ENCODE measurements at places on chromosomes 2 and 18.
A peak's percentile ranks its signal among the peaks of the same experiment; 100 is the strongest.

- no peak for DNase-seq
Measured at GRCh38 chr2:96396602-96397001, 61.0 kb downstream of the NCAPH start.

- DNase-seq: no peak
Measured at GRCh38 chr2:219851801-219852481, 224.5 kb downstream of the SLC4A3 start.

- no peak for DNase-seq
Measured at GRCh38 chr2:114113518-114113917, 223.6 kb downstream of the ACTR3 start.

DNA sequence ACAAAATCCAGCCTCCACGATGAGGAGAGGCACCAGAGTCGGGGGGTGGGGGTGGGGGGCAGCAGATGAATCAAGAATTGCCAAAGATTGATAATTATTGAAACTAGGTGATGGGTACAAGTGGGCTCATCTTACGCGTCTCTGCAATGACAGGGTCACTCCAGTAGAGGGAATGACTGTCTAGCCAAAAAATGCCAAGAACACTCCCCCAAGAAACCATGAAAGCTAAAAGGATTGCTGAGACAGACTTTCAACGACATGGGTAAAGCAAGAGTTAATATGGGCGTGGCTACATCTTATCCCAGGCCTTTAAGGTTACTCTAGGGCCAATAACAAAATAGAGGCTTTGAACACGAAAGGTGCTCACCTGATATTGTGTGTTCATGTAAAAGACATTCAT lies 86.5 kb downstream of the STK39 start:
- DNase-seq: peak; percentile 68

- no peak for DNase-seq
Measured at GRCh38 chr18:10685484-10685883, 159.7 kb downstream of the NAPG start.

- no peak for DNase-seq
Measured at GRCh38 chr2:41922177-41922576, 125.6 kb upstream of the PKDCC start.

GRCh38 chr2:238187618-238188548 lies 15.6 kb downstream of the ILKAP start:
- no peak for DNase-seq

DNA sequence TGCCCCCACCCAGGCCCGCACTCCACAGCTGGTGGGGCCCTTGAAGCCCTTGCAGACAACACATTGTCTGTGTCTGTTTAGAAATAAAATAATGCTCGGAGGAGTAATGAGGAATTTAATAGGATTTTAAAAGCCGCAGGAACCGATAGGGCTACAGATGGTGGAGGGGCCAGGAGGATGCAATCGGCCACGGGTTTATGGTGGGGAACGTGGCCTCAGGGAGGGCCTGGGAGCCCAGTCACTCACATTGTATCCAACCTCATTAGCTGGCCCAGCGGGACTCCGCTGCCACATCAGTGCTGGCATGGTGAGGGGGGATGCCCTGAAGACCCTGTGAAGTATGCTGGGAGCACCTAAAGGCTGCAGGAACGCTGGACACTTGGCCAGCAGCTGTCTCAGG lies 252.0 kb downstream of the CELF4 start:
- no peak for DNase-seq

- DNase-seq: no peak
Measured at GRCh38 chr2:83665894-83666293, 793.2 kb downstream of the SUCLG1 start.

DNA sequence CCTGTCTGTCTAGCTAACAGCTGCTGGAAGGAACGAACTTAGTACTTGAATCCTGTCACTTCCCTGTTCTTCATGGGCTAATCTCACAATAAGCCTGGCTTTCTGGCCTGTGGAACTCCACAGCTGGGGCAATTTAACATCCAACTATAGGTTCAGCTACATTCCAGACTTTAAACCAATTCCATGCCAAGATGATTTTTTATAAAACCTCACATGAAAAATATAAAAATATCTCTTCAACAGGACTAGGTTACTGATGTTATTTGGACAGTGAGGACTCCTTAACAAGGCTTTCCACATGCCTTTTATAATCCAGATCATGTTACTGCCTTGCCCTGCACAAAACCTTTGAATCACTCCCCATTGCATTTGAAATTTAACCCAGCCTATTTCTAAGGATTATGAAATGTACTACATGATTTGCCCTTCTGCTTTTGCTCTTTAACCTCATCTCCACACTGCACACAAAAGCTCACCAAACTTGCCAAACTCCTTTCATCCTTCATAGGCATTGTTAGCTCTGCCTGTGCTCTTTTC lies 863.2 kb upstream of the CHAC2 start:
- no peak for DNase-seq

GRCh38 chr2:109460553-109461324 lies 153.0 kb downstream of the SEPTIN10 start:
- no peak for DNase-seq

GRCh38 chr2:118667964-118668363 lies 179.5 kb downstream of the EN1 start:
- DNase-seq: no peak

- no peak for DNase-seq
Measured at GRCh38 chr2:17910980-17911379, 32.5 kb downstream of the KCNS3 start.

DNA sequence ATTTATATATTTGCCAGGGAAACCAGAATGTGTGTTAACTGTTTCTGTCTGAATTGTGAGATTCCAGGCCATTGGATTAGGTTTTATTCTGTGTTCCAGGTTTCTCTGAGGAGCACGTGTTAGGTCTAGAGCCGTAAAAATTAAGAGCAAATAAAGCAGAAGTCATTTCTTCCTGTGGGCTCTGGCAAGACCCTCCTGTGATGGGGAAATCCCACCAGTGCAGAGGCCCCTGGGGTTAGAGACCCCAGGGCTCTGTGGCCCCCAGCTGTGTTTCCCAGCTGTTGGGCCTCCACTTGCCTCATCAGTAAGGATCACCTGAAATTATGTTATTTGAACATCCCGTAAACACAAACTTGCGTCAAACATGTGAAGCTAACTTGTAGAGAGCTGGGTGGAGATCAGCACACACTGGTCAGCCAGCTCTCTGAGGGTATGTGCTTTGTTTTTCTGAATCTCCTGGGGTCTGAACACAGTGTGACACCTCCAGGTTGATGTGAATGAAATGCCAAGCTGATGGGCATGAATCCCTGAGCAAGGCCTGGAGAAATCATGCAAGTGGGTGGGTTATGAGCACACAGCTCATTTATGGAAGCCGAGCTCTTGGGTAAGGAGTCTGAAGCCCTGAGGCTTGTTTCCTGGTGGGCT lies 50.3 kb downstream of the HK2 start:
- DNase-seq: no peak

- DNase-seq: no peak
Measured at GRCh38 chr2:110931648-110932047, 189.1 kb upstream of the BCL2L11 start.

DNA sequence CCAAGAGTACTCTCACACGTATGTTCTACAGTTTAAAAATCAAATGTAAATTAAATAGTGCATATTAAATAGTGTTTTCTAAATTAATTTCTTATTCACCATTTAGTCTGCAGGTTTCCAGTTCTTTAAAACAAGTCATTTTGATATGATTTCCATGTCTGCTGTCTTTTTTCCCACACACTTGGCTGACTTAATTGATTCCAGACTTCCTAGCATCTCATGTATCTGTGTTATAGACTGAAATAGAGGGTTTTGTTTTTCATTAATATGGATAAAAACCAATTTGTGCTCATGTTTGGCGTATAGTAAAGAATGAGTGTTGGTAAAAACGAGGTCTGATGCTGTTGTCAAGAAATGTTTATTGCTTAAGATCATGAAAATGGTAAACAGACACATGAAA lies 104.3 kb downstream of the SRBD1 start:
- no peak for DNase-seq

DNA sequence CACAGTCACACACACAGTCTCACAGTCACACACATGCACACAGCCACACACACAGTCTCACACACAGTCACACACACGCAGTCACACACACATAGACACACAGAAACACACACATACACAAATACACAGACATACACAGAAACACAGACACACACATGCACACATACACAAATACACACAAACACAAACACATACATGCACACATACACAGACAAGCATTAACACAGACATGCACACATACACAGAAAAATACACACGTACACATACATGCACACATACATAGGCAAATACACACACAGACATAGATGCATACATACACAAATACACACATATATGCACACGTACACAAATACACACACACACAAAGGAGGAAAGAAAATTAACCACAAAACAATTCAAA lies 150.5 kb downstream of the ALK start:
- no peak for DNase-seq

- DNase-seq: no peak
Measured at GRCh38 chr2:235511187-235511661, 17.4 kb downstream of the AGAP1 start.

DNA sequence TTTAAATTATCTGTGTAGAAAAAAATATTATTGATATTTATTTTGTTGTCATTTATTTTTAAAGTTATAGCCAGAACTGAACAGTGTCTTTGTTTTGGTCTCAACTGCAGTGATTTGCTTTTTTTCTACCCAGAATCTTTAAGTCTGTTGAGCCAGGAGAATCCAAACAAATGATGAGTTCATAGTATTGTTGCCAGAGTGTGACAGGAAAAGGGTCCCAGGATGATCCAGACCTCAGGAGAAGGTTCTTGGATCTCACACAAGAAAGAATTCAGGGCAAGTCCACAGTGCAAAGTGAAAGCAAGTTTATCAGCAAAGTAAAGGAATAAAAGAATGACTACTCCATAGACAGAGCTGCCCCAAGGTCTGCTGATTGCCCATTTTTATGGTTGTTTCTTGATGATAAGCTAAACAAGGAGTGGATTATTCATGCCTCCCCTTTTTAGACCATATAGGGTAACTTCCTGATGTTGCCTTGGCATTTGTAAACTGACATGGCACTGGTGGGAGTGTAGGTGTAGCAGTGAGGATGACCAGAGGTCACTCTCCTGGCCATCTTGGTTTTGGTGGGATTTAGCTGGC lies 127.1 kb downstream of the AGPS start:
- no peak for DNase-seq

GRCh38 chr2:202339071-202339870 lies 36.9 kb upstream of the BMPR2 start:
- no peak for DNase-seq

DNA sequence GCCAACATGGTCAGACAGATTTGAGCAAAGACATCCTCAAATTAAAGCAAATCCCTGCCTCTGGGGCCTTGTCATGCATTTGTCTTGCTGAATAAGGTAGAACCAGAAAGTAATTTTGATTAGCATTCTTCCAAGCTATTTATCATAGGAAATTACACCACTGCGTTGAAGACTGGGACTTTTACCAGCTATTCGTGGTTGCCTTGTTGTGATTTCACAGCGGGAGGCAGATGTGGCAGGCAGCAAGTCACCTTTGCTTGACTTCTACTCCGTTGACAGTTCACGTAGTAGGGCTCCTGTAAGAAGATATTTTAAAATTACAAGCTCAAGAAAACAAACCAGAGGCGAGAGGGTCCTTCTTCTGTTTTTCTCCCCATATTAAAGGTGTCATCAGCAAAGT lies 80.6 kb downstream of the EN1 start:
- DNase-seq: no peak

DNA sequence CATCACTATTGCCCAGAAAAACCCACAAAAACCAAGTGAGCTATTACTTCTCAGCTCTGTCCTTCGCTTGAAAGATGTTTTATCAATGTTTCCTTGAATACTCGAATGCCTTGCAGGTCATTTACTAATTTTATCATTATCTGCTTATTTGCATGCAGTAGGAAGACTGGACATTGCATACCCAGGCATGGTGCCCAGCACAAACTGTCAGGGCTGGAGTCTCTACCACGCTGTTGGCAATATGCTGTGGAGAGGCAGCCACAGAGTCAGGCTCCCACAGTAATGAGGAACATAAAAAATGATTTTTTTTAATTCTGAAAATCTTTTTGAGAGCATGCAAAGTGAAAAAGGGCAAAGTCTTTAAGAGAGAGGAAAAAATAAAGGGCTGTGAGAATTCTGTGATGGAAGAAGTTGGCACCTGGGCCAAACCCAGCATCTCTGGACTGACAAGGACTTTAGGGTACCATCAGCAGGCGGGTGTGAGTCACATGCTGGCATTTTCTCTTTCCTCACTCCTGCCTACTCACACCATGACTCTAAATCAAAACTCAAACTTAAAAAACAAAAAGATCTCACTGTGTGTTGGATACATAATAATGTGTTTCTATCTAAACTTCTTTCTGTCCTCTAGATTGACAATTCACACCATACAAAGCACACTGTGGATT lies 709.8 kb upstream of the FANCL start:
- no peak for DNase-seq

GRCh38 chr2:239692362-239692851 lies 291.6 kb upstream of the HDAC4 start:
- no peak for DNase-seq

- DNase-seq: no peak
Measured at GRCh38 chr2:16785149-16785548, 119.5 kb upstream of the CYRIA start.
